ENCODE measurements at places on chromosomes 4 and X.
A peak's percentile ranks its signal among the peaks of the same experiment; 100 is the strongest.

DNA sequence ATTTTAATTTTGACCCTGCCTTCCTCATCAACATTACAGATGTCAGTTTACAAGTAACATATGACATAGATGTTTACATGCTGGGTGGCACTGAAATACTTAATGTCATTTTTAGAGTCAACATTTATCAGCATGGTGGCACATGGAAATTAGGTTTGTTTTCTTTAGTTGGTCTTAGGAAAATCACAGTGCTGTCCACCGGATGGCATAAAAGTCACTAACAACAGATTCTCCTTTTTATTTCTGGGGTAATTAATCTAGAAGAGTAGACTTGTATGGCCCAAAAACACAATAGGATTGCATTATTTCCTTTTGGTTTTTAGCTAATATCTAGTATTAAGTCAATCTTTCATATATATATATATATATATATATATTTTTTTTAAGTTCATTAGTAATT lies 88.6 kb upstream of the HHIP start:
- peak; percentile 40 for DNase-seq

- DNase-seq: peak; percentile 41
Observed at GRCh38 chr4:123631786-123632692, 235.4 kb downstream of the SPRY1 start.

GRCh38 chrX:72060196-72060920 lies 71.4 kb downstream of the RTL5 start:
- peak; percentile 45 for DNase-seq

DNA sequence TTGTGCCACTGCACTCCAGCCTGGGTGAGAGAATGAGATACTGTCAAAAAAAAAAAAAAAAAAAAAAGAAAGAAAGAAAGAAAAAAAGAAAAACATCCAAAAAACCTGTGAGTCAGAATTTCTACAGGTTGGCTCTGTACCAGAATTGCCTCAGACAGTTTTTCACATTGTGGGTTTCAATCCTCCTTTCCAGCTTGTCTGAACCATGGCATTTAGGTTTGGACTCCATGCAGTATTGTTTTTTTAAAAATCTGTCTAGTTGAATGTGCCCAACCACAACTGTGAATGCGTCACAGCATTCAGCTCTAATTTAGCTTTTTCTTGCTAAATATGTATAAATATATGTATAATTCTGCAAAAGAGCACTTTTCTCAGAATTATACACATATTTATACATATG lies 31.4 kb upstream of the ARSH start:
- DNase-seq: no peak

DNA sequence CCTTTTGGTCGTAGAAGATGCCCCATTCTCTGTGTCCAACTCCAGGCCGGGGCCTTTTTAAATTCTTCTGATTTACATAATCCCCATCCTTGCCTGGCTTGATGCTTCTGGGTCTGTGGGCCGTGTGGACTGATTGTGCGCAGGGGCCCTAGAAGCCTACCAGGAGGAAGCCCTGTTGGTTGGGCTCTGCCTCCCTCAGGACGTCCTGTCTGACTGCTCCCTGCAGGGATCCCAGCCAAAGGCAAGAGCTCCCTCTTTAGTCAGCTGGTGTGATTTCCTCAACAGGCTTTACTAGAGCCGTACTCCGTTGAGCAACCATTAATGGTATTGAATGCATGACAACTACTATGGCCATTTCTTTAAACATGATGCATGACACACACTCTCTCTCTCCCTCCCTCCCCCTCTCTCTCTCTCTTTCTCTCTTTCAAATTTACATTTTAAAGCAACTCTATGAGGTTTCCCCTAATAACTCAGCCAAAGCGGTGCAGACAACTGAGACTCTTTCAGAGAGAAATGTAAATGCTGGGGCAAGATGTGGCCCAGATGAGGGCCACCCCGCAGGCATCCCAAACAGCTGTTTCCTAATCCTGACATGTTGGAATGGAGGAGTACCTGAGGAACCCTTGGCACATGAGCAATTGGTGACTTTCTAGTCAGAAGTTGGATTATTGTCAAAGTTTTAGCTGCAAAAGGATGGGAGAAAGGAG lies 117.3 kb downstream of the DRD5 start:
- peak; percentile 58 for DNase-seq

- no peak for DNase-seq
Observed at GRCh38 chr4:159239629-159240028, 136.8 kb downstream of the RAPGEF2 start.

GRCh38 chr4:176441594-176441993 lies 121.8 kb downstream of the SPCS3 start:
- DNase-seq: no peak

DNA sequence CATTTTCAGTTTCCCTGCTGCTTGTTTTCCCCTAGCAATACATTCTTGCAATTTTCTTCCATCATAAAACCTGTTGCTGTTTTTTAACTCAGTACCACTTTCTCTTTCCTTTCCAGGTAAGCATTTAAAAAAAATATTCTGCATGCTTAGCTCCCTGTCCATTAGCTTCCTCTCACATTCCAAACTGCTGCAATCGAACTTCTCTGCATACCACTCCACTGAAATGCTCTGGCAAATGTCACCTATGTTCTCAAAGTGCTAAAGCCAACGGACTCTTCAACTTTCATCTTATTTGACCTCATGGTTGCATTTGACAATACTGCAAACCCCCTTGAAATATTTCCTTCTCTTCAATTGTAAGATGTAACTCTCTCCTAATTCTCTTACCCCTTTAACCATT lies 192.7 kb downstream of the ANAPC10 start:
- no peak for DNase-seq

GRCh38 chr4:143713955-143714625 lies 13.6 kb upstream of the FREM3 start:
- no peak for DNase-seq

DNA sequence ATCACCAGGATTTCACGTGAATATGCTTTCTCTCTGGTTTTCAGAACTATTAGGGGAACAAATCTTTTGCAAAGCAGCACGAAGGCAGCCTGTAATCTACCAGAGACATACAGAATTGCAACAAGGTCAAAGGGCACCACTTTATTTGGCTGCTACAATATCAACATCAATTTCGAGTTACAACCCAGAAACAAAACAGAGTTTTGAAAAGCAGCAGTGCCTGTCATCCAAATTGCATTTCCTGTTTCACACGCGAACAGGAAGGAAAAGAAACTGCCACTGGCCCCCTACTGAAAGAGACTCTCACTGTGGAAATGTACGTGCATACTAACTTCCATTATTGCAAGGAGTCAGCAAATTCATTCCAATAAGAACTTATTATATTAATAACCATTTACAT lies 17.1 kb upstream of the C1QTNF7 start:
- peak; percentile 75 for DNase-seq

DNA sequence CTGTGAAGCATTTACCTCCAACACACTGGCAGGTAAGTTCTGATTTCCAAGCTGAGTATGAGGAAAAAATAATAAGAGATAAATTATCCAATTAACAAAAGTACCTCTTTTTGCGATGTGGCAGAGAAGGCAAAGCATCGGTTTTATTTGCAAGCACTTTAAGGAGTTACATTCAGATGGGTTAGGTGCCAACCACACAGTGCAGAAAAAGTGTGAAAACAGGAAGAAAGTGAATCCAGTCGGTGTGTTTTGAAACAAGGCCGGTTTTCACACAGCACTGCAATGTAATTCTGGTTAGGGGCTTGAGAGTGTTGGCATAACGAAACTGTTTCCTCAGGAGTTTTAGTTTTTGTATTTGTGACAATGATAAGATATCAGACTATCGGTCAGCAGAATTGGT lies 130.8 kb upstream of the PDLIM3 start:
- DNase-seq: no peak

DNA sequence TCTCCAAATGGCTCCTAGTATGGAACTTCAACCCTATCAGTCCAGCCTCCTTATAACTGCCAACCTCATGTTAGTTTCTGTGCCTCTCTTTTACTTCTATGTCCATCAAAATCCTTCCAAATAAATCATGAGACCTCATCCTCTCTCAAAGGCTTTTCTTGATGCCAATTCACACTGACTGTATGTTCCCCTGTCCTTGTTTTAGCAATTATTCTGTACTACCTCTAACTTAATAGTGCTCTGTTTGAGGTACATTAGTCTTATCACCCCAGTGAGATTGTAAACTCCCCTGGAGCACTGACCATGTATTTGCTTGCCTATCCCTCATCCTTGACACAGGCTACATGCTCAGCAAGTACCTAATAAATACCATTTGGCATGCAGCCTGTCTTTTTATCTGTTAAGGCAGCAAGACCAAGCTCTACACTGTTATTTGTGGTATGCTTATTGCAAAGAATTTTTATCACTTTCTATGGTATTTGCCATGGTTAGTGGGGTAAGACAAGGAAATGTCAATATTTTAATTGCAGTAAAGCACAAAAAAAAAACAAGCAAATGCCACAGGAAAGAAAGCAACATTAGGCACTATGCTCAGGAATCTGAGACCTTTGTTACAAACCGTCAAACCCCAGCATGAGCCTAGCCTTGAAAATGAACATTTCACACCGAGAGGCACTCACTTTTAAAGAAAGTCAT lies 119.2 kb downstream of the SMARCA1 start:
- DNase-seq: no peak

GRCh38 chr4:123438031-123438430 lies 41.4 kb downstream of the SPRY1 start:
- no peak for DNase-seq

GRCh38 chrX:101079736-101080270 lies 1.1 kb downstream of the TMEM35A start:
- no peak for DNase-seq

GRCh38 chrX:100990139-100990538 lies 20.6 kb downstream of the ARL13A start:
- no peak for DNase-seq

DNA sequence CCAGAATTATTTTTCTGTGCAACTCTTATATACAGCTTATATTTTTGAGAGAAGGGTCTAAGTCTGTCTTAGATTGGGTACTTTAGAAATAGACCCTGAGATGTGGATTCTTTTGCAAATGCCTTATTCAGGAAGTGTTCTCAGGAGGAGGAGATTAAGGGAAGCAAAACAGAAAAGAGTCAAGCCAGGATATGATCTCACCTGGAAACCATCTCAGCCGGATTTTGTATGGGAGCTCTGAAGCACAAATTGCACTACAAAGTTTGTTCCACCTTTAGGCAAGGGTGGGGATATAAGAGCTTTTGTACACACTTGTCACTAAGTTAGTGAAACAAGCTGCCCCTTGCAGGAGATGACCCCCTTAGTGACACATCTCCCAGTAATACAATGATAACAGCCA lies 121.2 kb upstream of the GRPR start:
- peak; percentile 43 for DNase-seq

DNA sequence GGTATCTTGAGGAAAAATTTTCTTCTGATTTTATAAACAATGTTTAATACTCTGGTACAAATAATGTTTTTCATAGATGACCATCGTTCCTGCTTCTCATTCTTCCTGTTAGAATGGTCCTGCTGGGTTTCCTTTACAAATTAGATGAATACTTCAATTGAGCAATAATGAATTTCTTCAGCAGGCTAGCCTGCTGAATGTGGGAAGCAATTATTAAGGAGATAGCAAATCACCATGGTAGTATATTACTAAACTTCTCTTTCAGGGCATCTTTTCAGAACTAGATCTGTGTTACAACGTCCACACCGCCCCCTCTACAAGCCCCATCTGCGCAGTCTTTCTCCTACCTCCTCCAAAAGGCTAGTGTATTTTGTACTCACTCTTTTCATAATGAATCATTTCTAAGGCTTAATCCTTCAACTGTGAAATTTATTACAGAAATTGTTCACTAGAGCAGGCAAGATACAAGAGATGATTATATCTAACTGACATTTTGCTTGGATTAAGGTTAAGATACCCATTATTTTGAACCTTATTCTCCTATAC lies 38.4 kb downstream of the GPRIN3 start:
- DNase-seq: no peak

DNA sequence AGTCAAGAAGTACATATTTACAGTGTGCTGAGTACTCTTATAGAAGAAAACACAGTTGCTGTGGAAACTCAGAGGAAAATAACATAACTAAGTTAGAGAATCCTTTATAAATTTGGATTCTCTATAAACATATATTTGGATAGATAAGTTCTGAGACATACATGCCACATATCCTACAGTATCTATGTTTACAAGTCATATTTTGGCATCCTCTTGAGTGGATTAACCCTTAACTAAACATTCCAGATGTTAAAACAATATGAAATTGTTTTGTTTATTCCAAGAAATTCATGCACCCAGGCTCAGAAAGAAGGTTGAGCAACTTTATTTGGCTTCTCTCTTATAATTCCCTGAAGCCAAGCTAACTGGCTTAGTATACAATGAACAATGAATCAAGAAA lies 267.2 kb downstream of the TEX13A start:
- DNase-seq: no peak

- no peak for DNase-seq
Observed at GRCh38 chrX:155766321-155766720, 114.8 kb upstream of the VAMP7 start.

All from lung microvascular endothelial cell (primary cell).